Mesothelial cell of epicardium (in vitro differentiated cells): ENCODE measurements at places on chromosomes 1 and 21. TPM values are rescaled to one million over a fixed set of nuclear protein-coding genes. Genes with fewer than 3 reads are reported as not detected.

SKI gene
- 105 to 110 TPM (median 105 TPM) in 3 replicates for total RNA-seq

UBR4 gene
- total RNA-seq, result 206 to 222 TPM (median 215 TPM) in 3 replicates

B3GALT2 gene
- 5.4 to 5.8 TPM (median 5.7 TPM) in 3 replicates for total RNA-seq

LDLRAD1 gene
- not detected in 3 replicates for total RNA-seq

CSRP1 gene
- total RNA-seq, result 10.4 to 11.4 TPM (median 10.7 TPM) in 3 replicates

FCAMR gene
- not detected in 3 replicates for total RNA-seq

TAS1R1 gene
- total RNA-seq, result not detected in 3 replicates

RNF186 gene
- total RNA-seq, result not detected in 3 replicates

LTN1 gene
- total RNA-seq, result 30.6 to 34.3 TPM (median 31.1 TPM) in 3 replicates

CASQ1 gene
- 0.16 to 0.27 TPM in 2 of 3 replicates, not detected in the other for total RNA-seq

LRRC52 gene
- total RNA-seq, result not detected in 3 replicates

CD58 gene
- total RNA-seq, result 6.6 to 8.0 TPM (median 7.6 TPM) in 3 replicates

SCCPDH gene
- total RNA-seq, result 34.3 to 35.3 TPM (median 35.1 TPM) in 3 replicates

HPDL gene
- total RNA-seq, result 2.1 to 2.8 TPM (median 2.4 TPM) in 3 replicates

HES2 gene
- 0.90 to 1.1 TPM (median 0.98 TPM) in 3 replicates for total RNA-seq

HHAT gene
- total RNA-seq, result 17.4 to 19.2 TPM (median 18.0 TPM) in 3 replicates

LMOD1 gene
- 4.8 to 5.6 TPM (median 5.4 TPM) in 3 replicates for total RNA-seq

ILDR2 gene
- 1.1 to 1.5 TPM (median 1.1 TPM) in 3 replicates for total RNA-seq

ALDH4A1 gene
- total RNA-seq, result 10.7 to 11.5 TPM (median 11.5 TPM) in 3 replicates

GPBP1L1 gene
- 104 to 122 TPM (median 114 TPM) in 3 replicates for total RNA-seq

SERPINC1 gene
- total RNA-seq, result 0.22 to 0.27 TPM (median 0.23 TPM) in 3 replicates

SPRR2D gene
- total RNA-seq, result not detected in 3 replicates

SLC44A5 gene
- 3.9 to 4.3 TPM (median 4.1 TPM) in 3 replicates for total RNA-seq

GJB4 gene
- not detected in 3 replicates for total RNA-seq

RIMKLA gene
- total RNA-seq, result 0.20 to 0.31 TPM (median 0.20 TPM) in 3 replicates

TOMM20 gene
- 166 to 178 TPM (median 171 TPM) in 3 replicates for total RNA-seq

PLEKHN1 gene
- 33.6 to 36.0 TPM (median 34.4 TPM) in 3 replicates for total RNA-seq

PRSS38 gene
- total RNA-seq, result not detected in 3 replicates

KIF17 gene
- 0.40 to 0.86 TPM (median 0.44 TPM) in 3 replicates for total RNA-seq

GJA4 gene
- not detected in 3 replicates for total RNA-seq

ANKRD35 gene
- total RNA-seq, result 0.40 to 0.61 TPM (median 0.58 TPM) in 3 replicates

LRRC7 gene
- total RNA-seq, result 0.09 to 0.22 TPM (median 0.14 TPM) in 3 replicates

PPIE gene
- total RNA-seq, result 43.5 to 45.5 TPM (median 45.2 TPM) in 3 replicates

NHLH1 gene
- 0.27 to 0.38 TPM (median 0.32 TPM) in 3 replicates for total RNA-seq

IGSF9 gene
- total RNA-seq, result 75.8 to 77.5 TPM (median 76.9 TPM) in 3 replicates

S100A14 gene
- 8.5 to 10.1 TPM (median 10.0 TPM) in 3 replicates for total RNA-seq

SPATA1 gene
- total RNA-seq, result 0.82 to 1.3 TPM (median 1.2 TPM) in 3 replicates

PRRX1 gene
- 8.0 to 9.7 TPM (median 8.9 TPM) in 3 replicates for total RNA-seq

LPAR3 gene
- total RNA-seq, result 0.67 to 1.00 TPM (median 0.99 TPM) in 3 replicates

PDZK1 gene
- 0.34 to 0.64 TPM (median 0.51 TPM) in 3 replicates for total RNA-seq

PAPPA2 gene
- 0.25 to 1.00 TPM (median 0.32 TPM) in 3 replicates for total RNA-seq

CFAP74 gene
- total RNA-seq, result 0.16 to 0.42 TPM (median 0.18 TPM) in 3 replicates
